Smooth muscle cell of the umbilical artery (primary cell): ENCODE measurements at places on chromosomes 11 and 22. TPM values are rescaled to one million over a fixed set of nuclear protein-coding genes. Genes with fewer than 3 reads are reported as not detected.

The SELENOM gene
- 118 and 197 TPM in 2 replicates for total RNA-seq

The SIAE gene
- total RNA-seq, result 17.5 and 18.3 TPM in 2 replicates

The FZD4 gene
- 6.0 and 9.5 TPM in 2 replicates for total RNA-seq

The LRRC74B gene
- total RNA-seq, result under 0.01 TPM in 1 of 2 replicates, not detected in the other

The DGAT2 gene
- 2.5 and 5.6 TPM in 2 replicates for total RNA-seq

The FGF3 gene
- not detected in 2 replicates for total RNA-seq

The PARVG gene
- total RNA-seq, result 0.05 TPM in 1 of 2 replicates, not detected in the other
